ENCODE measurements at places on chromosomes 6 and 20.

GRCh38 chr20:10094566-10095173 is 59.9 kb downstream of the ANKEF1 start:
- no peak for DNase-seq

DNA sequence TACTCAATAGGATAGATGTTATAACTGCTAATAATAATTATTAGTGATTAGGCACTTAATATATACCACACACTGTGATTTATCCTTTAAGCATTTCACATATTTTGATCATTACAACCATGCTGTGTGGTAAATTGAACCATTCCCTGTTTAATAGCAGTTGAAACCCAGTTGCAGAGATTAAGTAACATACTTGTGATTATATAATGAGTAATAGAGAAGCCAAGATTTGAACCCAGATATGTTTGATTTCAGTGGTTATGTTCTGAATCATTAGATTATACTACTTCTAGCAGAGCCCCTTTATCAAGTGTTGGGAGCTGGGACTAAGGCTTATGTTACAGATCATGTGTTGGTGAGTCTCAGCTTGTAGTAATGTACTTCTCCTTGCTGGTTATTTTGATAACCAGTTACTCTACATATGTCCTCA is 44.1 kb downstream of the STK4 start:
- no peak for DNase-seq

DNA sequence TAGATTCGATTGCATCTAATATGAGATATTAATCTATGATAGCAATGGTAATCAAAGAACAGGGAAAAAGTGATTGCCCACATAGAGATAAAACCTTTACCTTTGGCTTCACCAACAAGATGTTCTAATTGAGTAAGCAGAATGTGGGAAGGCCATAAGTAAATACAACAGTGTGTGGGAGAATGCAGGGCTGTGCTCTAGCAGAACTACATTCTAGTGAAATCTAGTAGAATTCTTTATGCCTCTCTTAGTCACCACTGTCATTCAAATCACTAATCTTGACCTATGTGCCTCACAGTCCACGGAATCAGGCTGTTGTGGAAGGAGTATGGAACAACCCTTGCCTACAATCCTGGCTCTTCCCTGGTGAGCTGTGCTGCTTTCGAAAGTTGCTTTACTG is 30.4 kb upstream of the MCM9 start:
- no peak for DNase-seq

GRCh38 chr20:44701118-44701857 is 13.9 kb upstream of the CCN5 start:
- DNase-seq: no peak

DNA sequence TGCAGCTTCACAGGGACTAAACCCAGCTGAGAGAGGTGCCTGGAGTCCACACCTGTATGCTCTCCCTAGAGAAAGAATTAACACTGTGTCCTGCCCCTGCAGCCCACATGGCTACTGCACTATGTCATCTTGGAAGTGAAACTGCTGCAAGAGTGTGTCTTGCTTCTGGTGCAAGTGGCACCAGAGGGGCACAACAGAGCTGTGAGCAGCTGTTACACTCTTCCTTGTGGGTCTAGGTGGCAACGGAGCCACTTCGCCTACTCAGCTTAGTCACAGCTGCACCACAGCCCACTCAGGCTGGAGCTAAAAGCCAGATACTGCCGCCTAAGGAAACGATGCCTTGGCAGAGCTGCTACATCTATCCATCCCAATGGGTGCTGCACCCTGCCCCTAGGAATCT is 391.4 kb downstream of the COL12A1 start:
- no peak for DNase-seq

DNA sequence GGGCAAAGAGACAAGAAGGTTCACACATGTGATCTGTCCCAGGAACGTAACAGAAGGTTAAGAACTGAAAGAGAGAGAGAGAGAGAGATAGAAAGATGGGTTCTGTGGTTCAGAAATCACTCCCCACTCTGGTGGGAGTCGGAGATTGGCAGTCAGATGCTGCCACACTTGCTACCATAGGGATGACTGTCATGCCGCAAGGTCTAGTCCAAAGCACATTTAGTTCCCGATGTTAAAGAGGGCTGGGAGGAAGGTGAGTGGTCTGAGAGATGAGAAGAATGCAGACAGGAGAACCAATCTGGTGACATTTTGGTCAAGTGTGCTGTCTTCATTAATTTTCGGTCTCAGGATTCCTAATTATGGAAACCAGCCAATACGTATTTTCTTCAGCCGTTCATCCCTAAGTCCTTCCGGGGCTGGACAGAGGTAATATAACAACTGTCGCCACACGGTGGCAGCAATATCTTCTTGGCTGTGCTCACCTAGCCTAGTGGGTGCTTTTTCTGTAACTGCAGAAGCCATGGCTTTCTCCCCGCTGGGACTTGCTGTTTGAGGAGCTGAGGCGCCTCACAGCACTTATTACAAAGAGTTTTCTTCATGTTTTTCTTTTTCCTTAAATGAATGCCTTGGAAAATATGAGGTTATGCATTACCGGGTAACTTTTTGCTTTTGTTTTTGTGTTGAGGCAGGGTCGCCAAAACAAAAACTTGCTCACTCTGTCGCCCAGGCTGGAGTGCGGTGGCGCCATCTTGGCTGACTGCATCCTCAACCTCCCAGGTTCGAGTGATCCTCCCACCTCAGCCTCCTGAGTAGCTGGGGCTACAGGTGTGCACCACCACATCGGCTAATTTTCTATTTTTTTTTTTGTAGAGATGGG is 46.0 kb downstream of the SLC35D3 start:
- DNase-seq: peak; percentile 3

- no peak for DNase-seq
These were observed 626 bp downstream of the SLC13A3 start for GRCh38 chr20:46650575-46651090.

DNA sequence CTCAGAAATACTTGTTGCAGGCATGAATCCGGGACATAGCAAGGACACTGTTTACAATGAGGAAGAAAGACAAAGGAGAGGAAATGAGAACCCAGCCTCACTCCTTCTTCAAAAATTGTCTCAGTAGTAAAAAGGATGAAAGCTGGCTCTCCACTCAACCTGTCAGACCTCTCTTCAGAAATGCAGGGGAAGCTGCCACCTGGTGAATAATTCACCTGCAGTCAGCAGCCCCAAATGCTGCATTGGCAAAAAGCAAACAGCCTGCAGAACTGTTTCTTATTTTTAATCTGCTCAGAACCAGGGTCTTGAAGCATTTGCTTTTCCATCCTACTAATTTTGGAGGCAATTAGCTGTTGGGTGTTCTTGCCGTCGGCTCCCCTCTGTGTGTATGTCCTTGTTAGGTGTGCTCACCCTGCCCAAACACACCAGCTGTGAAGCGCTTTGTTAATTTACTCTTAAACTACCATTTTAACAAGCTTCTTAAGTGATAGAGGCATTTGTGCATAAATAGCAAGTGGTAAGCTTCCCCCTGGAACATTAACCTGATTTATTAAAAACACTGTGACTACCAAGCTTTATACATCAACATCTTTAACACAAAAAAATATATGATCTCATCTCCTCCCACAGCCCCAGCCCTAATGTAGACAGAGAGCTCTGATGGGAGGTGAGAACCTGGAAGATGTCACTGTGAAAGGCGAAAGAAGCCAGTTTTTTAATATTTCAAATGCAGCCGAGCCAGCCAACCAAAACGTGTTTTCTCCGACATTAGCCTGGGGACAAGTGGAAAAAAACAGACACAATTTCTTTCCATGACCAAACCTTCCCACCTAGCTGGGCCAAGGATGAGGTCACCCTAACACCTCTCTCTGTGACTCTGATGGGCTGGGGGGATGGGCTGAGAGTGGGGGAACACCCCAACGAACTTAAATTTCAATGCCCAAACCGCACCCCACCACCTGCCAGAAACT is 451.0 kb upstream of the SULF2 start:
- no peak for DNase-seq

- no peak for DNase-seq
These were observed 169.8 kb downstream of the ERMARD start for GRCh38 chr6:169921217-169921616.

- no peak for DNase-seq
These were observed 212.2 kb downstream of the HIVEP2 start for GRCh38 chr6:142732790-142733189.

DNA sequence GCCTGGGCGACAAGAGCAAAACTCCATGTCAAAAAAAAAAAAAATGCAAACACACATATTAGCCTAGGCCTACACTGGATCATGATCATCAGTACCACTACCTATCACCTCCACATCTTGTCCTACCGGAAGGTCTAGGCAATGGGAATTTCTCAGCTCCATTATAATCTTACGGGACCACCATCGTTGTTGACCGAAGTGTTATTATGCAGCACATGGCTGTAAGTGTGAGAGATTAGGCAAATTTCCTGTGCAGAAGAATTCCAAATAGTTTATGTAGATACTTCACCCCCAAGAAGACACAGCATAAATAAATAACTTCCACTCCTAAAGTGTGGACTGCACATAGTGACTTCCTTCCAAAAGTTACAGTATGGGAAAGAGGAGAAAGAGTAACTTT is 16.8 kb upstream of the KIAA1755 start:
- no peak for DNase-seq

DNA sequence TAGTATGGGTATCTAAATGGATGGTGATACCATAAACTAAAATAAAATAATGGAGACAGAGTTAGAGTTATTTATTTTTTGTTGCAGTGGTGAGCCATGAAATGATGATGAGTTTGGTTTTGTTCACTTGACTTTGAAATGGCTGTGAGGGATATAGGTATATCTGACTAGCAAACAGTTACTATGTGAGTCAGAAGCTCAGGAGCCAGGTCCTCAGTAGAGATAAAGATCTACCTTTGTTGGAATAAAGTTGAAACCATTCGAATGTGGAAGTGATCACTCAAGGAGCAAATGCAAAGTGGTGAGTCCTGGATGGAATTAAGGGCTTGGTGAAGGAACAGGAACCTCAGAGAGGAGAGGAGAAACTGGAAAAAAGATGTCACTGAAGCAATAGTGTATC is 86.0 kb upstream of the TPD52L1 start:
- DNase-seq: no peak

DNA sequence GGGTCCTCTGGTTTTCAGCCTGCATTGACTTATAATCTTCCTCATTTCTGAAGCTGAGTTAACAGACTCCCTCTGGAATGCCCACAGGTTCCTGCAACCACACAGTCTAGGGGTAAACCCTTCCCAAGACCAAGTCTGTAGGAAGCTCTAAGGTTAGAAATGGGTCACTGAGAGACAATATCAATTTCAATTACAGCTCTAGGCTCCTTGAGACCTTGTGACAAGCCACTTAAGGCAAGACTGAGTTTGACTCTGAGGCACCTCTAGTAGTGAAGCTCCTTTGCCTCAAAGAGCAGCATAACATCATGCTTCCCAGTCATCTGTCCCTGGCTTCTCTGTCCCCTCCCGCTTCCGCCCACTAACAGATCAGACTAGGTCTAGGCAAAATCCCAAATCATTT is 333.2 kb upstream of the JARID2 start:
- no peak for DNase-seq

DNA sequence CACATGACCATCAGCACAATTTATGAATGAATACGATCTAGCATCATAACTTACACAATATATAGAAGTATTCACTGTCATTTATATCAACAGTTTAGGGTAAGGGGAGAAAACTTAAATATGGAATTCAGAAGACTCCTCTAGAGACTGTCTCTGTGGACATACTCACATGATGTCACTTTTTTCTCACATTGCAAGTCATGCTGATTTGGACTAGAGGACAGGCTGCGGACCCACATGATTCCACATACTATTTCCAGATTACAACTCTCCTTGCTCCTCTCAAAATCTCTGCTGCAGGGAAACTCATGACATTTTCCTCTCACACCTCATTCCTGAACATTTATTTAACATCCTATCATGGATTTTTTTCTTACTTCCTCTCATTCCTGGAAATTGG is 13.4 kb downstream of the CRISP1 start:
- no peak for DNase-seq

DNA sequence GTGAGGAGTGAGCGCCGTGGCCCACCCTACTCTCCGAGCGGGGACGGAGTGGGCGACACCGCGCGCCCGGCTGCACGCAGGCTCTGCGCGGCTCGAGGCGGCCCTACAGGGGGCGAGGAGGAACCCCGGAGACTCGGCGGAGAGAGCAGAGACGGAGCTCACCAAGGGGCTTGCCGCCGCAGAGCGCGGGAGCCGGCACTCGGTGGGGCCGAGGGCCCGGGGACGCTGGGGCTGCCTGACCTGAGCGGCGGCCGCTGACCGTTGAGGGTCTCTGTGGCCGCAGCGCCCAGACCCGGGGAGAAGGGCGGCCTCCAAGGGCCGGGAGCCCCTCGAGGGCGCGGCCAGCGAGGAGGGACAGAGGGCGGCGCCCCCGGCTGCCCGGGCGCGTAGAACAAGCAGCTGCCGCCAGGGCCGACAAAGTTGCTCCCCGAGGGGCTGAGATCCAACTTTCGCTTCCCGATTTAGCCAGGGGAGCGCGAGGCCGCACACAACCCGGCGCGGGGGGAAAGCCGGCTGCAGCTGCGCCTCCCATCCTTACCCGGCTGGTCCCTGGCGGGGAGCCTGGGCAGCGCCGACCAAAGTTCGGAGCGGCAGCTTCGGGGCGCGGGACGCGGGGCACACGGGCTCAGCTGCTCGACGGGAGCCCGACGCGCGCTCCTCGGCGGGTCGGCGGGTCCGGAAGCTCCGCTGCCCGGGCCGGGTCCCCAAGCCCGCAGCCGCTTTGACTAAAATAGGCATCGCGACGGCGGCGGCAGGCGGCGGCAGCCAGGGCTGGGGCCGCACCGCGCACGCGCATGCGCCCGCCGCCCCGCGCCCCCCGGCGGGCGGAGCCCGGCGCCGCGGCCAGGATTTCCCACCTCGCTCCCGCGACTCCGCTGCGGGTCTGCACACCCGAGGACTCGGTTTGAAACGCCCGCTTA is 43.1 kb downstream of the POPDC3 start:
- peak; percentile 11 for DNase-seq

DNA sequence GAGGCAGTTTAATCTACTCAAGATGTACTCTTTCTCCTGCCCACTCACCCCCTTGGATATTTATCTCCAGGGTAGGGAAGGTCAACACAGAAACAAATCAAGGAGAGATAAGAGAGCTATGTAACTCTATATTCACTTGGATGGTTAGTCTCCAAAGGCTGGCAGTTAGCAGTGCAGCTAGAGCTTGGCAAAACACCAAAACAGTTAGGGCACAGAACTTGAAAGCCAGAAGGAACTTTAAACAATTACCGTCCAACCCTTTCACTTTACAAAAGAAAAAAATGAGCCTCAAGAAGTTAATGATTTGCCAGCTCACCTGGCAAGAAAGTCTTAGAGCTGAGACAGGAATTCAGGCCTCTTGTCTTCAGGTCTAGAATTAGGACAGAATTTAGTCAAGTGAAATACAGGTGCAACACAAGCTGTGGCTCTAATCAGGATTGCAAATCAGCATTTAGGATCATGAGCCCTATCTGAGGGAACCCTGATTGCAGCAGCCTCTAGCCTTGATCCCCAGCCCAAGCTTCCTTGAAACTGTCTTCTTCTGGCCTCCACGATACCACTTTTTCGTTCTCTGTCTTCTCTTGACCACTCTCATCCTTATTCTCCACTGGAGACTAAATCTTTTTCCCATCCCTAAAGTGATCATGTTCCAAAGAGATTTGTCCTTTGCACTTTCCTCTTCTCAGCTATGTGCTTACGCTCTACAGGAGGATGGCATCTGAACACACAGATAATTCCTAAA is 14.9 kb downstream of the NEDD9 start:
- no peak for DNase-seq

All from GM04503 (cell line).